ENCODE measurements at places on chromosomes 12 and 14.

- DNase-seq, result no peak
These were observed 1482.5 kb upstream of the TMEM132C start for GRCh38 chr12:126784328-126784921.

DNA sequence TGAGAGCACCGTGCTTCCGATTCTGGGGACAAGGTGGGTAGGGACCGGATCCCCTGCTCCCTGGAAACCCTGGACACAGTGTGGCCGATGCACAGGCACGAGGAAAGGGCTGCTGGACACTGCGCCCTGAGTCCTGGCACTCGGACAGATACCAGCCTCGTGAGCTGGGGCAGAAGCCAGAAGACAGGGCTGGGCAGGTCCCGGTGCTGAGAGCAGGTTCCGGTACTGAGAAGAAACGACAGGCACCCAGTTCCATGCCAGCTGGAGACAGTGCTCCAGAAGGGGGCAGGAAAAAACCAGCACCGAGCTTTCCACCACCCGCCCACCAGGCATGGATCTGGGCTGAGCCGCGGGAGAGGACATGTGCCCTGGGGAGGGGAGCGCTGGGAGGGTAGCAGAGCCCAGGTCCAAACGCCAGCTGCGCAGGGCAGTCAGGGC is 6.5 kb downstream of the XRCC3 start:
- no peak for DNase-seq

GRCh38 chr12:63898764-63899337 is 54.4 kb downstream of the SRGAP1 start:
- no peak for DNase-seq

DNA sequence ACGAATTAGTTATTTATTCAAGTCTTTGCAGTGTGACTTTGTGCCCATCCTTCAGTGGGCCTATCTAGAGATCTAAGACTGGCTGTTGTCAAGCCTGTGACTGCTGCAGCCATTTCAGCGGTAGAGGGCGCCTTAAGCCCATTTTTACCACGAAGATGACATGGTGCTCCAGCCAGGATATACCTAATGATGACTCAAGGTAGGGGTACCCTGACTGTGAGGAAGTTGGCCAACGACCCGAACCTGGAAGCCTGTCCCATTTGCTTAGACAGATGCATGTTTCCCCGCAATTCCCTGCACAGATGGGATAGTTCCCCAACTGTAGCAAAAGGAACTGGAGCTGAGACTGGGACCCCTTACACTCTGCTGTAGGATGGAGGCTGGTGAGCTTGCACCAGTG is 41.3 kb downstream of the RAB3IP start:
- DNase-seq, result no peak

- no peak for DNase-seq
These were observed 58.1 kb upstream of the PLEKHG3 start for GRCh38 chr14:64646103-64646502.

DNA sequence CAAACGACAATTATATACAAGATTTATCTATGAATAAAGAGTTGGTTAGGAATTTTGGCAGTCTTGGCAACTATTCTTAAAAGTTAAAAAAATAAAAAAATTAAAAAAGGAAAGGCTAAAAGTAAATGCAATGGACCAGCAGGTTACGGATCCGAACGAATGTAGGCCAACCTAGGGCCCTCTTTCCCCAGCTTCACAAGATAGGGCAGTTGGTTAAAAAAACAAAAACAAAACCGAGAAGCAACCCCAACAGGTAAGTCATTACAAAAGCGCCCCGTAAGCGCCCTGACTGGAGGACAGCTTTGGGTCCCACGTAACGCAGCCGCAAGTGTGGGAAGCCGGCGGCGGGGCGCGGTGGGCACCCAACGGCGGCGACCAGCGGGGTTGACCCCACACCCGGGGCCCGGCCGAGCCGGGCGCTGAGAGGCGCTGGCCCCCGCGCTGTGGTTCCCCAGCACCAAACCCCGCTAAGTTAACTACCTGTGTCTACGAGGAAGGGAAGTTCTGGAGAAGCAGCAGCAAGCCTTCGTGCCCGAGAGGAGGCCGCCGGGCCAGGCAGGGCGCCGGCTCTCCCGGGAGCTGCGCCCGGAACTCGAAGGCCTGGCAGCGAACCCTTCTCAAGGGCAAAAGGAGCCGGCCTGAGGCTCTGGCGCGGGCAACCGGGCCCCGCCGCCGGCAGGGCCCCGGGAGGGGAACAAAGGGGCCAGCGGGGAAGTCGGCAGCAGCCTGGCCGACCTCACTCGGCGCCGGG is 882 bp downstream of the HECTD1 start:
- DNase-seq, result peak; percentile 41

- no peak for DNase-seq
These were observed 3.8 kb upstream of the CCDC91 start for GRCh38 chr12:28186500-28186899.

GRCh38 chr14:52790756-52791222 is 618 bp downstream of the GNPNAT1 start:
- no peak for DNase-seq

DNA sequence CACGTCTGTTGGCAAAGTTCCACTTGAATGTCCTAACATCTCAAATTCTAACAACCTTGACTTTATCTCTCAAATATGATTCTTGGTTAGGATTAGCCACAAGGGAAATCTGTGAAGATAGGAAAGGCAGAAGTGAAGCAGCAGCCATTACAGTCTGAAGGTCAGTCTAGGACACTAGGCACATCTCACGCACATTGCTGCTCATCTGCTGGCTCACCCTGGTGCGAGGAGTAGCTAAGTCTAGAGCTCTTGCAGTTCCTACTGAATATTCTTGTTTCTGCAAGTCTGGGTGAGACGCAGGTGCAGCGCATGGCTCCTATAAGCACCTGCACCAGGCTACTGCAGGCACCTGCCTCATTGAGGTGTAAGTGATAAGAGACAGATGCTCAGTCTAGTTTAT is 6.4 kb upstream of the SLC25A3 start:
- no peak for DNase-seq

- DNase-seq, result no peak
These were observed 164.3 kb downstream of the GRIP1 start for GRCh38 chr12:66514581-66514980.

- no peak for DNase-seq
These were observed 1.7 kb downstream of the FGFR1OP2 start for GRCh38 chr12:26939953-26940352.

DNA sequence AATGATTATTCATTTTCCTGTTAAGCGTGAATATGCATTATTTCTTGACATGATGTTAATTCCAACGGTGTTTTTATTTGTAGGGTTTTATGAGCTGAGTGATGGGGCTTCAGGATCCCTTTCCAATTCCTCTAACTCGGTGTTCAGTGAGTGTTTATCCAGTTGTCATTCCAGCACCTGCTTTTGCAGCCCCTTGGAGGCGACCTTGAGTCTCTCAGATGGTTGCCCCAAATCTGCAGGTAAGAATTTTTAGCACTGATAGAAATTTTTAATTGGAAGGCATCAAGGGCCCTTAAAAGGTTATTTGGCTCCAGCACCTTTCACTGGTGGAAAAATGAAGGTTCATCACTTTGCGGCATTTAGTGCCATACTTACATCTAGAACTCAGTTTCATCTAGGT is 3.7 kb downstream of the DACT1 start:
- DNase-seq, result no peak

DNA sequence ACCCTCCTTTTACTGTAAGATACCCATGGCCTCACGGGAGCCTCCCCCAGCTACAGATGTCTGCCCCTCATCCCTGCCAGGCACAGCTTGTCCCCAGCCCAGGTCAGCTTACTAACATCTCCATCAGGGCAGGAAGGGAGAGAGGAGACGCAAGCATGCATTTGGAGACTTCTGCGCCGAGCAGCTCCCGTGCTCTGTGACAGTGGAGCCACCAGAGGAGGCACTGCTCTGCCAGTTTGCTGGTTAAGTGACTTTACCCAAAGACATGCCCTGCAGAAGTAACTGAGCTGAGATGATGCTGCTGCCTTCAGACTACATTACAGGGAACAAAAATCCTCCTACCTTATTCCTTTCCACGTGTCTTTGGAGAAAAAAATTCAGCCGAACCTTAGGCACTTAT is 133.4 kb downstream of the ESRRB start:
- DNase-seq, result no peak

DNA sequence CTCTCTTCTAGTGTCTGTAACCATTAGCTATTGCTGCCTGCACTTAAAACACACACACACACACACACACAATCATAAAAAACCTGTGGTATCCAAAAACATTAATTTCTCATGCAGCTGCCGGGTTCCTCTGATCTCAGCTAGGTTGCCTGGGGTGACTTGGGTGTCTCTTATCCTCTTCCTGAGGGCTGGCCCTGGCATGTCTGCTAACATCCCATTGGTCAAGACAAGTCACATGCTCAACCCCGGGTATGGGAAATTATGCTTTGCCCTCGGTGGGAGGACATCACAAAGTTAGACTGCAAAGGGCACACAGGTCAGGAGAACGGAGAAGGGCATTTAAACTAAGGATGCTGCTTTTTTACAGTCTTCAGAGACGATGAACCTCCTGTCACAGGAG is 55.7 kb downstream of the TRPV4 start:
- DNase-seq, result no peak

DNA sequence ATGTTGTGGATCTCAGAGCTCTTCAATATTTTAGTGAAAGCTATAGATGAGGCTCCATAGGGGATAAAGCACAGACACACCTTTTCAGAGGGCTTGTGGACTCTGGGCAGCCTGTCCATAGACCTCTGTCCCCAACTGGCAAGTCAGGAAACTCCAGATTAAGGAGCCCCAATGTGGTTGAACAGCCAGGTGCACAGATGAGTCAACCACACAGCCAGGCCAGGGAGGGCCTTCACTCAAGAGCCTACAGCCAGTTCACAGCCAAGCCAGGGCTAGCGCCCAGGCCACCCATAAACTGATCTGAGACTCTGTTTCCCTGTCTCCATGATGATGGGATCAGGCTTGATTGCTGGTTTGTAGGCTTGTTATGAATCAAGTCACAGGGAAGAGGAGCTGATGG is 1.0 kb upstream of the BDKRB2 start:
- no peak for DNase-seq

DNA sequence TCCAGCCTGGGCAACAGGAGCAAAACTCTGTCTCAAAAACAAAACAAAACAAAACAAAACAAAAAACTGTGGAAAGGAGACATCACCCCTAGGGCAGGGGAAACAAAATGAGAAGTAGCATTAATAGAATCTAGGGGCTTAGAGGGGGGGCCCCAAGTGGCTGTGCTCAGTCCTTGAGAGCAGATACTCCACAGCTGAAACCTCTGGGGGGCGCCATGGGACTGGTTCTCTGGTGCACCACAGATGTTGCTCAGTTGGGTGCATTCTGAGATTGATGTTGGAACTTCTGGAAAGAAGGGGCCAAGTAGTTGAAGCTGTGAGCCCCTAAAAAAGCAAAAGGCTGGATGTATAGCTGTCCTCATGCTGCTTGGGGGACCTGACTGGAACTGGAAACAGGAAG is 11.8 kb upstream of the SYNE2 start:
- no peak for DNase-seq

DNA sequence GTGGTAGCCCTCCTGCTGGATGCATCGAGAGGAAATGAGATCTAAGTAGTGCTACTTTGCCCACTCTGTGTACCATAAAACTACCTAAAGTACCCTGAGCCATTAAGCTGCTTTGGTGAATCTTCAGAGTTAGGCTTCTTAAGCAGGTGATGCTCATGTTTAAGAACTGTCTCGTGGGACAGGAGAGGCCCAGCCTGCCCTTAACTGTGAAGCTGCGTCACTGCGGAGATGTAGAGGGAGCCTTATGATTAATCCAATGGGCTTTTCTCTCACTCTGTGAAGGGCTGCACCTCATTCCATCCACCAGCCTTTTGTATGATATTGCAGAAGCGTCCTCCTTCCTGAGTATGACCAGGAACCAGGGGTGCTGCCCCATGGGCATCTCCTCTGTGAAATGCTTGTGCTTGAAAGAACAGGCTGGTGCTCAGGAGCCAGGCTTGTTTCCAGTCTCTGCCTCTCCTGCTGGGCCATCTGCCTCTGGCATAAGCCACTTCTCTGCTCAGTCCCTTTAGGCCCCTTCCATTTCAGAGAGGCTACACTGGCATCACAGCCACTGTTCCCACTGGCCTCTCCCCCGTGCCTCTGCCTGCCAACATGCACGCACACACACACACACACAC is 6.8 kb upstream of the CCDC177 start:
- no peak for DNase-seq

DNA sequence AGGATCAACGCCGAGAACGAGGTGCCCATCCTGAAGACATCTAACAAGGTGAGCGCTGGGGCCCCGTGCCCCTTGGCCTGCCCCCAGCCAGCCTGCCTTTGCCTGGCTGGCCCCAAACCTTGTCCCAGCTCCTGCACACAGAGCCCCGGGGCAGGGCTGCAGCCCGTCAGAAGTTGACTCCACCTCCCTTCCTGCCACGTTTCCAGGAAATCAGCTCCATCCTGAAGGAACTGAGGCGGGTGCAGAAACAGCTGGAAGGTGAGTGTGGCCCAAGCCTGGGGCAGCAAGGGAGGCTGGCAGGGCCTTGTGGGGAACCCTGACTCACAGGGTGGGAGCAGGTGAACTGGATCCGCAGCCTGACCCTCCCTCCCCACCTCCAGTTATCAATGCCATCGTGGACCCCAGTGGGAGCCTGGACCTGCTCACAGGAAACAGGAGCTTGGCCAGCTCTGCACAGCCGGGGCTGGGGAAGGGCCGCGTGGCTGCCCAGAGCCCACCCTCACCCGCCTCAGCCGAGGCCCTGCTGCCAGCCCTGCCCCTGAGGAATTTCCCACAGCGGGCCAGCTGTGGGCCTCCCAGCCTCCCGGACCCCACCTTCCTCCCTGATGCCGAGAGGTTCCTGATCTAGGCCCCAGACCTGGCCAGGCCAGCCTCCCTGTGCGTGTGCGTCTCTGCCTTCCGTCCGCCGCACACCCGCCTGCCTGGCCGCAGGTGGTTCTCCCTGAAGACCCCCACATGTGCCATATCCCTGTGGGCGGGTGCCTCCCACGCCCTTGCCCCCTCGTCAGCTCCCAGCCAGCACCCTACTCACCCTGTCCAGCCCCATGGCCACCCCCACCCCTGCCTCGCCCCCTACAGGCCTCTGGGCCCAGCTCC is 29.5 kb downstream of the CEP170B start:
- no peak for DNase-seq

DNA sequence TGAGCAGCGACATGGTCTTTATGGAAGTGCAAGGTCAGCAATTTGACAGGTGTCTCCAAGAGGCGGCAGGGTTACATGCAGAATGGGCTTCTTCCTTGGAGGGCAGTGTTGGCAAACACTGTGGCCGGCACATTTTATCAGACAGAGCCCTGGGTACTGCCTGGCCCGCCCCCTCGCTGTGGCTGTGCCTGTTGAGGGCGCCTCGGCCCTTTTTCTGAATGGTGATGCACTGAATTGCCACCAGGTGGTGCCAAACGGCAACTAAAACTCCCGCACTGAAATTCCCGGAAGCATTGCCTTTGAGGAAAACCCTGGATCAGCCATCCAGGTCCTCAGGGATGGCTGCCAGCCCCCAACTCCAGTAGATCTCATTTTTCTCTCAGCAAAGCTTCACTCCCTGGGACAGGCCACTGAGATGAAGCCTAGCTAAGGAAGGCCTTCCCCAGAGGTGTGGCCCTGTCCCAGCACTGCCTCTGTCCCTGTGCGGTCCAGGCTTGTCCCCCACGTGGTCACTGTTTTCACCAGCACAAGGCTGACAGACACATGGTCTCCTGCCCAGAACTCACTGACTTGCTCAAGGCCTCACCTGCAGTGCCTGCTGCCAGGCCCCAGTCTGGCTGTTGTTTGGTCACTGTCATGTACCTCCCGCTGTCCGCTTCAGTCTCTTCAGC is 73.6 kb downstream of the TESC start:
- no peak for DNase-seq
